Astrocyte of the spinal cord (primary cell): ENCODE measurements at places on chromosomes 7 and 10.

DNA sequence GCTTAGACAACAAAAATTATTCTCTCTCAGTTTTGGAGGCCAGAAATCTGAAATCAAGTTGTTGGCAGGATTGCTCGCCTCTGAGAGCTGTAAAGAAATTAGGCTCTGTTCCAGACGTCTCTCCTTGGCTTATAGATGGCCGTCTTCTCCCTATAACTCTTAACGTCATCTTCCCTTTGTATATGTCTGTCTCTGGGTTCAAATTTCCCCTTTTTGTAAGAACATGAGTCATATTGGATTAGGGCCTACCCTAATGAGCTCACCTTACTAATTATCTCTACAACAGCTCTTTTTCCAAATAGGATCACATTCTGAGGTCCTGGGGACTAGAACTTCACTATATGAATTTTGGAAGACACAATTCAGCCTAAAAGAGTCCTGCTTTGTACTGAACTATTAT, 22.4 kb downstream of the GALNTL5 start:
- DNase-seq: no peak

DNA sequence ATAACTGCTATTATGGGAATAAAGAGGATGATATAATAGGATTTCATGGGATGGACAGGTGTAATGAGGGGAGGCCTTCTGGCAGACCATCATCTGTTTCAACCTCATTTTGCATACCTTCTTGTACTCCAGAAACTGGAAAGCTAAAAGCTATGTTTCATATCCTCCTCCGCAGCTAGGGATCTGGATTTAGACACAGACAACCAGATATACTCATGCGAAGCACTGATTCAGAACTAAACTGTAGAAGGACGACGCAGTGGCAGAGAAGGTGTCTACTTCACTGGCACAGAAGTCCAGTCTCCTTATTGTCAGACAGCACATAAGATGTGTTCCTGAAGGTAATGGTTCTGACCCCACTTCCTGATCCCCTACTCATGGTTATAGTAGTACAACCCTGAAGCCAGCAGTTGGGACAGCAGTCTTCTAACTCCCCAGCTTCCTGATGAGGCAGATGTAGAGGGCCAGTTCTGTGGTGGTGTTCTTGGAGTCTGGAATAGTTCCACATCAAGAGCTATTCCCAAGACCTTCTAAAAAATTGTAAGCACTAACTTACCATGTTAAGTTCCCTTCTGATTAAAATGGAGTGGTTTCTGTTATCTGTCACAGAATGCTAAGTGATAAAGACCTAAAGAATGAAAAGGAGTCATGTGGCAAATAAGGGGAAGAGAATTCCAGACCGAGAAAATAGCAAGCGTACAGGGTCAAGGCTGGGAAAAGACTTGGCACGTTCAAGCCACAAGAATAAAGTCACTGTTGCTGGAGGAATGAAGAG, 550.3 kb downstream of the GRM8 start:
- DNase-seq: no peak

- no peak for DNase-seq
These were observed 369.3 kb downstream of the CALN1 start for GRCh38 chr7:72042855-72043254.

GRCh38 chr7:64863021-64863420, 40.1 kb upstream of the ZNF273 start:
- no peak for DNase-seq

DNA sequence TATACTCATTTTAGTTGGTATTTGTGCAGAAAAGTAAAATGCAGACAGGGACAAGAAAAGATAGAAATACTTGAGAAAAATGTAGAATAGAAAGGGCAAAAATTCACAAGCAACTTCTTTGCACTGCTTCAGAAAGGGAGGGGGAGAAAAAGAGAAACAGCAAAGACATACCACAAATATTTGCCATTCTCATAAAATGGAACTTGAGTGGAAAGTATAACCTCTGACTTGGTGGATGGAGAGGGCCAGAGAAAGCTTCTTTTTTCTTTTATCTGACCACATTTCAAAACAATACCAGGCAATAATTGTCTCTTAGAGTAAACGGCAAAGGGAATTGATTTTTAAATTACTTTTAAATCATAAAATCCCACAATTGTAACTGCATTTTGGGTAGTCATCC, 35.8 kb upstream of the TRUB1 start:
- DNase-seq: peak; percentile 41

DNA sequence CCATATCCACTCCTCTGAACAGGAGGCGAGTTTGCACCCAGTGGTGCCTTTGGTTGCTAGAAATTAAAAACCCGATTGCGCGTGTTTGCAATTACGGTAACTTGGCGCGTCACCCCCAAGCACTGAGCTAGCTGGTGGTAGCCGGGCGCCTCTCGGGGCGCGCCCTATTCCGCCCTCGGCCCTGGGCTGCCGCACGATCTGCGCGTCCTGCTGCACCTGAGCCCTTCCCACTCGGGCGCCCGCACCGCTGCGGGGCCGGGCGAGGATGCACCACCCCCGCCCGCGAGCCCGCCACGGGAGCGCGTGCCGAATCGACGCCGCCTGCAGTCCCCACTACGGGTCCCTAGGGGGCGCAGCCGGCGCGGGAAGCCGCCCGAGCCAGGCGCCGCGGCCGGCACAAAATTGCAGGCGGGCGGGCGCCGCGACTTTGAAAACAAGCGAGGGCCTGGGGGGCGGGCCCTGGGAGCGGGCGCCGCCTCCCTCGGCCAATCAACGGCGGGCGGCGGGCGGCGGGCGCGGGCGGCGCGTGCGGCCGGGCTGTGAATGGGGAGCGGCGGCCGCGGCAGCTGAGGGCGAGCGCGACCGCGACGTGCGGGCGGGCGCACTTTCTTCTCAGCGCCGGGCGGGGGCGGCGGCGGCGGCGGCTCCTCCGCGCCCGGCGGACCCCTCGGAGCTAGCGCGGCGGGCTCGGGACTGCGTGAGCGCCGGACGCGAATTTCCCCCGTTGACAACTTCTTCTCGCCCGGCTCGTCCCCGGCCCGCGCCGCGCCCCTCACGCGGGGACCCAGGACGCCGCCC, at the start of gene SDK1:
Gene SDK1 (plus strand): TSS at position 602 of the 798 bp plus-strand sequence. CDS start 335 bp downstream, outside the sequence.
- peak; percentile 94 for DNase-seq

- no peak for DNase-seq
These were observed 73.5 kb downstream of the ZRANB1 start for GRCh38 chr10:125015356-125015944.

GRCh38 chr7:141700848-141701371, 1.1 kb downstream of the DENND11 start:
- DNase-seq: no peak

DNA sequence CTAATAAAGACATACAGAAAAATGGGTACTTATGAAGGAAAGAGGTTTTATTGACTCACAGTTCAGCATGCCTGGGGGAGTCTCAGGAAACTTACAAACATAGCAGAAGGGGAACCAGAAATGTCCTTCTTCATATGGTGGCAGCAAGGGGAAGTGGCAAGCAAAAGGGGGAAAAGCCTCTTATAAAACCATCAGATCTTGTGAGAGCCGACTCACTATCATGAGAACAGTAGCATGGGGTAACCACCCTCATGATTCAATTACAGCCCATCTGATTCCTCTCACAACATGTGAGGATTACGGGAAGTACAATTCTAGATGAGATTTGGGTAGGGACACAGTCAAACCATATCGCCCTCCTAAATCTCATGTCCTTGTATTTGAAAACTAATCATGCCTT, 1305.4 kb upstream of the SORCS1 start:
- no peak for DNase-seq

DNA sequence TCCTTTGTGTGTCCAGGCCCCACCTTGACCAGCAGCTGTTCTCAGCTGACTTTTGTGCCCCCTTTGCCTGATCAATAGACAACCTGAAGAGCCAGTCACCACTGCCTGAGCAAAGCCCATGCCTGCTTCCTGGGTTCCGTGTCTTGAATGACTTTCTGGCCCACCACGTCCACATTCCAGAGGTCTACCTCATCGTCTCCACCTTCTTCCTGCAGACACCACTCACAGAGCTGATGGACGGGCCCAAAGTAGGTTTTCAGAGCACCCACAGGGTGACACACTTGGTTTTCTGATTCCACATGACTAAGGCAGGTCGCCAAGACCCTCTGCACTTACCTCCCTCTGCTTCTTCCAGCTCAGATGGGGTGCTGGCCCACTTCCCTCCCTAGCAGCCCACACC, 126.8 kb downstream of the WDFY4 start:
- DNase-seq: no peak

DNA sequence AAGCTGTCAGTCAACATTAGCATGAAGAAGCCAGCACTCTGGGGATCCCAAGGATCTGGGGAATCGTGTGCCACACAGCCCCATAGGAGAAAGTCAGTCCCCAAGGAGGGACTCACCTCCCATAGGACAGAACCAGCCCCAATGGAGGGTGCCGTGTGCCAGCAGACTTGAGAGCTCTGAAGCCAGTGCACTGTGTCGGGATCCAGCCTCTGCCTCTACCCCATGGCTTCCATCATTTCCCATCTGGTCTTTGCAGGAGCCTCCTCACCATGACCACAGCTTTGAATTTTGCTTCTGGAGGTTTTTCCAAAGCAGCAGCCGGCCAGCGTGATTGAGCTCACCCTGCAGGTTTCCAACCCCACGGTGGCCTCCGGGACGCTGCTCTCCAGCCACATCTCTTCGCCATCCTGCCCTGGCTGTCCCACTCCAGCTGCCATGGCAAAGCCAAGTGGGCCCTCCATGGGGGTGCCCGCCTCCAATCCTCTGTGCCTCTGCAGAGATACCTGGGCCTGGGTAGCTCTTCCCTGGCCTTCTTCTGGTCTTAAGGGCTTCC, 171.8 kb upstream of the SHH start:
- no peak for DNase-seq

DNA sequence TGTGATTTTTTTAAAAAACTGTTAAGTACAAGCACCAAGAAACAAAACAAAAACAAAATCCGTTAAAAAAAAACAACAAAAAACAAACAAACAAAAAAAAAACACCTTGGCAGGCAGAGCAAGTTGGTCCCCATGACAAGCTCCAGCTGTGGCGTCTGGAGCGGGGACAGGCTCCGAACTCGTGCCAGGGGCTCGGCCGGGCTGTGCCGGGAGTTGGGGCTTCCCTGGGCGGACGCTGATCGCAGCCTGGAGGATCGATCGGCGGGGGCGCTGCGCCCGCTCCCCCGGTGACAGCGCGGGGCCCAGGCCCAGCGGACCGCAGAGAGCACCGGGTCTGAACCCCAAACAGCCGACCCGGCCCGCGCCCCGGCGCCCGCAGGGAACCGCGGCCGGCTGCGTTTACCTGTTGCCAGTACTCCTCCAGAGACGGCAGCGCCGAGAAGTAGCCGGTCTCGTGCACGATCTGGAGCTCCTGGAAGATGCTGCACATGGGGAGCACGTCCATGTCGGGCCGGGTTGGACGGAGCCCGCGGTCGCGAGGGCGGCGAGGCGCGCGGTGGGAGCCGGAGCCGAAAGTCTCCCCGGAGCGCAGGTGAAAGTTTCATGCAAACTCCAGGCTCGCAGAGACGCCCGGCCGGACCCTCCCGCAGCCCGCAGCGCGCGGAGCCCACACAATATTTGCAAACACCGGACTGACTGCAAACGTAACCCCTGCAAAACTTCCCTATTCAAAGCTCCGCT, at the start of gene KLF6:
Gene KLF6 (minus strand): TSS at position 700 of the 741 bp plus-strand sequence. CDS start 195 bp downstream, at position 505.
- DNase-seq: no peak

DNA sequence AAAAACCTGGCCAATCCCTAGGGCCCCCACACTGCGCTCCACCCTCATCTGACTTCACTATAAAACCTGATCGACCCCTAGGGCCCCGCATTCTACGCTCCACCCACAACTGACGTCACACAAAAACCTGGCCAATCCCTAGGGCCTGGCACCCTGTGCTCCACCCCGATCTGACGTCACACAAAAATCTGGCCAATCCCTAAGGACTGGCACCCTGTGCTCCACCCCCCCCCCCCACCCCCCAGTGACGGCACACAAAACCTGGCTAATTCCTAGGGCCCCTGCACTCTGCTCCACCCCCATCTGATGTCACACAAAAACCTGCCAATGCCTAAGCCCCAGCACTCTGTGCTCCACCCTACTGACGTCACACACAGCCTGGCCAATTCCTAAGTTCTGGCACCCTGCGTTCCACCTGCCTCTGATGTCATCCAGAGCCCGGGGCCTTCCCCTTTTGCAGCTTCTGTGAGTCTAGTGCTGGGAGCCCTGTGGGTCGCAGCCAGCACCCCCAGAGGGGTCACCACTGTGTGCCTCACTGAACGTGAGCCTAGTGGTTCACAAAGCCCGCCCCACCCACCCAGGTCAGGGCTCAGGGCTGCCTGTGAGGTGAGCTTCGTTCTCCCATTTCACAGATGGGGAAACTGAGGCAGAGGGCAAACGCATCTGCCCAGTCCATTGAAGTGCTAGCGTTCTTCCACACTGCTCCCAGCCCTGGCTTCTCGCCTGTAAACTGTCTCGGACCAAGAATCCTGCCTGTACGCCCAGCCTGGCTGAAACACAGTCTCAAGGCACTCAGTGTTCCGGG, 40.6 kb downstream of the MICALL2 start:
- no peak for DNase-seq

DNA sequence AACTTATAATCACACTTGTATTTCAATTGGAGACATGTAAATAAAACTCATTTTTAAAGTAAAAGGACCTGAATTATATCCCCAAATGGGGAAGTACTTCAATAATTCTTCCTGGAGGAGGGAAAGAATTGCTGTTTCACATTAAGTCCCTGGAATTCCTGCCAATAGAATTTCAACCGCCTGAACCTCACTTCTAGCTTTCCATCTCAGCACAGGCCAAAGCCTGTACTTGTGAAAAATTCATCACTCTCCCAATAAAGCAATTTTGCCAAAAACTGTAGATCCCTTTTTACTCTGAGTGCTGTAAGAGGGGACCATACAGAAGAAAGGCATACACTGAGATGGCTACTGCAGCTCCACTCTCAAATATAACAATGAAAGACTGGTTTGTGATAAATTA, 54.8 kb downstream of the CADPS2 start:
- DNase-seq: no peak

DNA sequence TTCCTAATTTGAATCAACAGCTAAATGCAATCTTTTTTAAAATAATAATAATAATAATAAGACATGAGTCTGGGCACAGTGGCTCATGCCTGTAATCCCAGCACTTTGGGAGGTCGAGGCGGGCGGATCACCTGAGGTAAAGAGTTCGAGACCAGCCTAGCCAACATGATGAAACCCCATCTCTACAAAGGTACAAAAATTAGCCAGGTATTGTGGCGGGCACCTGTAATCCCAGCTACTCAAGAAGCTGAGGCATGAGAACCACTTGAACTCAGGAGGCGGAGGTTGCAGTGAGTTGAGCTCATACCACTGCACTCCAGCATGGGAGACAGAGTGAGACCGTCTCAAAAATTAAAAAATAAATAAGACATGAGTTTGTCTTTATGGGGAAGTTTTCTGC, 3.9 kb downstream of the DIP2C start:
- DNase-seq: no peak

- no peak for DNase-seq
These were observed 62.7 kb downstream of the USP6NL start for GRCh38 chr10:11548768-11549099.

- no peak for DNase-seq
These were observed 428.2 kb downstream of the THSD7A start for GRCh38 chr7:11403781-11404180.

- DNase-seq: peak; percentile 77
These were observed 32.2 kb upstream of the ZFAND2A start for GRCh38 chr7:1192171-1192676.

DNA sequence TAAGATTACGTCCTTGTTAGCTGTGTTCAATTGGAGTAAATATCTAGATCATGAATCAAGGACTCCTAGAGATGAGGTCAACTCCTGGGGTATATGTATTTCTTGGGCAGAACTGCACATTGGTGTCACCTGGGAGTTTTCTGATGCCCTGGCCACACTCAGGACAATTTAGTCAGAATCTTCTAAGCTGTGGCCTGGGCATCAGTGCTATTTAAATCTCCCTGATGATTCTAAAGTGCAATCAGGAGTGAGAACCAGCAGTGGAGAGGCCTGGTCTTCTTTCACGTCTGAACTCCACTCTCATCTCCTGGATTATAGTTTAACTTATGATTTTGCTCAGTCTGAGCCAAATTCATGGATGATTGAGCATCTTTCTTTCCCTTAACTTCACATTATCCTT, 218.0 kb downstream of the BMPER start:
- DNase-seq: no peak
